ENCODE measurements at places on chromosomes 1 and 21.

DNA sequence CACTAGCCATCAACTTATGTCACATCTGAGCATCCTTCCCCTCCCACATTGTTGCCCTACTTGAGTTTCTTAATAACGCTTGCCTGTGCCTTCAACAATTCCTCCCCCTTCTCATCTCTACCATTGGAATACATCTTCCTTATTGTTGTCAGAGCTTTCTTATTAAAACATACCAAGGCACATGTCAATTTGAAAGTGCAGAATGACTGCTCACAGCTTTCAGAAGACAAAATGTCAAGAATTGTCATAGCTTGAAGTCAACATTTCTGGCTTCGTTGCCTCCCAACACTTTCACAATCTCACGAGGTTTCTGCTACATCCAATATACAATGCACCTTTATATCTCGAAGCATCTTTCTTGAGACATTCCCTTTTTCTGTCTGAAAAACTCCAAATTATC is 279.9 kb downstream of the LRRC7 start:
- no peak for DNase-seq

GRCh38 chr1:109024646-109025045 is 17.3 kb downstream of the WDR47 start:
- no peak for DNase-seq

DNA sequence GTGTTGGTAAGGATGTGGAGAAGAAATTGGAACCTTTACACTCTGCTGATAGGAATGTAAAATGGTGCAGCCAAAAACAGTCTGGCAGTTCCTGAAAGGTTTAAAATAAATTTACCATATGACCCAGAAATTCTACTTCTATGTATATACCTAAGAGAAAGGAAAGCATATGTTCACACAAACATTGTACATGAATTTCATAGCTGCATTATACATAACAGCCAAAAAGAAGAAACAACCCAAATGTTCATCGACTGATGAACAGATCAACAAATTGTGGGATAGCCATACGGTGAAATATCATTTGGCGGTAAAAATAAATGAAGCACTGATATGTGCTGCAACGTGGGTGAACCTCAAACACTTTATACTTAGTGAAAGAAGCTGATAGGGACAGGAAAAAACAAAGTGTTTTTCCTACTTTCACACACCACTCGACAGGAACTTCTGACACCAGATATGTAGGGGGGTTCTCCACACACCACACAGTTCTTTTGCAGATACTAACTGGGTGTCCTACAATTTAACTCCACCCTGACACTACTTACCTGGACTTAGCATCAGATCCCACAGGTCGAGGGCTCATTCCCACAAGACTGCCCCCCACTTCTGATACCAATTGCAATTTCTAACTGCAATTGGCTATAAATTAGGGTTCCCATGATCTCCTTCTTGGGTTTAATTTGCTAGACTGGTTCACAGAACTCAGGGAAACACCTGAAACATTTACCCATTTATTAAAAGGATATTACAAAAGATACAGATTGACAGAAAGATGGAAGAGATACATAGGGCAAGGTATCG is 35.9 kb upstream of the ZNF326 start:
- no peak for DNase-seq

- DNase-seq: no peak
These were observed at the start of gene OBSCN for GRCh38 chr1:228207851-228208821. Gene OBSCN, plus strand, starts transcription at chr1:228208044. Its CDS starts 3,740 bp downstream, at chr1:228211784.

DNA sequence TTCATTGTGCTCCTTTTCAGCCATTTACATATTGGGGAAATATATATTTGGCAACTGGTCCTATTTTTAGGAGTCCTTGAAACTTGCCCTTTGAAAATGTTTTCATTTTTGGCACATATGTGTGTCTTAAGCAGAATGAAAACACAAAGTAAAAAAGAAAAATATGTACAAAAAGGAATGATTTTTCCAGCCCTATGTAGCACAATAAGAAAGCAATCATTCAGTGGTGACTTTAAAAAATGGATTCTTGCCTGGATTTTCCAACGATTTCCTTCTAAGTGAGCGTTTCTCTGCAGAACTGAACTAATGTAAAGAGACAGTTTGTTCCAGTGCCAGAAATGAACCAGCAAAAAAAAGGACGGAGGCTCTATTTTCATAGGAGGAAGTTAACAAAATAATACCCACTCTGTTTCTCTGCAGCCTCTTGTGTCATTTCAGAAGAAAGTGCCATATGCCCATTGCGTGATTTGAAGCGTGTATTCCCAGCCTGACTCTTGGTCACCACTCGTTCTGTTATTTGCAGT is 340.1 kb downstream of the SETD4 start:
- DNase-seq: no peak

- no peak for DNase-seq
These were observed 81.6 kb upstream of the LRRC8D start for GRCh38 chr1:89739013-89739843.

DNA sequence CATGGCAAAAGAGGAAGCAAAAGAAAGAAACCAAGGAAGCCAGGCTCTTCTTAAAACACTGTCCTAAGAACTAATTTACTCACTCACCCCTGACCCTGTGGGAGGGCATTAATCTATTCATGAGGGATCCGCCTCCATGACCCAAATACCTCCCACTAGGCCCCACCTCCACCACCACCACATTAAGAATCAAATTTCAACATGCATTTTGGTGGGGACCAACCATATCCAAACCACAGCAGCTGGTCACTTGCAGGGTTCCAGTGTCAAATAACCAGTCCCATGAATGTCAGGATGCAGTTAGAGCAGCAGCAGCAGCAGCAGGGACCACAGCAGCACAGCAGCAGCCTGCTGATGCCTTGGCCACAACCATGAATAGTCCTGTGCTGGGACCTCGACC is 83.8 kb downstream of the ZC3H11B start:
- no peak for DNase-seq

- no peak for DNase-seq
These were observed 155.2 kb downstream of the DMRTA2 start for GRCh38 chr1:50268049-50268448.

DNA sequence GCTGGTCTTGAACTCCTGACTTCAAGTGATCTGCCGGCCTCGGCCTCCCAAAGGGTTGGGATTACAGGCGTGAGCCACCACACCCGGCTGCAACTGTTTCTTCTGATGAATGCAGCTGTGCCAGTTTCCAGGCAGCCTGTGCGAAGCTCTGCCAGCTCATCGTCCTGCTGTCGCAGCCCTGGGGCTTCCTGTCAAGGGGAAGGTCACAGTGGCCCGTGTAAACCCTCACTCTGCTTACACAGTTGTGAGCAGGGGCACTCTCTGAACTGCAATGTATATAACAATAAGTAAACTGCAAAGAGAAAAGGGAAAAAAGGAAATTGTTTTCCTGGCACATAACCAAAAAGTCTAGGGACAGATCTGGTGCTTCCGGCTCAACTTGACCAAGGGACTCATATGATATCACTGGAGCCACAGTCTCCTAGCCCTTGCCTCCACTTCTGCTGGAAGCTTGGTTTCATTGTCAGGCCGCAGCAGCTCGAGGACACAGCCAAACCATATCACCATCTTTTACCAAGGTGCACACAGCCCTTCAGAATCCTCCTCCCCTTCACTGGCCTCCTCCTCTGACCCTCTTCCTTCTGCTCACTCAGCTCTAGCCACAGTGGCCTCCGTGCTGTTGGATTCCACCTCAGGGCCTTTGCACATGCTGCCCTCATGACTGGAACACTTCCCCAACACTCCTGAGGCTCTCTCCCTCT is 22.8 kb upstream of the LBR start:
- DNase-seq: no peak

DNA sequence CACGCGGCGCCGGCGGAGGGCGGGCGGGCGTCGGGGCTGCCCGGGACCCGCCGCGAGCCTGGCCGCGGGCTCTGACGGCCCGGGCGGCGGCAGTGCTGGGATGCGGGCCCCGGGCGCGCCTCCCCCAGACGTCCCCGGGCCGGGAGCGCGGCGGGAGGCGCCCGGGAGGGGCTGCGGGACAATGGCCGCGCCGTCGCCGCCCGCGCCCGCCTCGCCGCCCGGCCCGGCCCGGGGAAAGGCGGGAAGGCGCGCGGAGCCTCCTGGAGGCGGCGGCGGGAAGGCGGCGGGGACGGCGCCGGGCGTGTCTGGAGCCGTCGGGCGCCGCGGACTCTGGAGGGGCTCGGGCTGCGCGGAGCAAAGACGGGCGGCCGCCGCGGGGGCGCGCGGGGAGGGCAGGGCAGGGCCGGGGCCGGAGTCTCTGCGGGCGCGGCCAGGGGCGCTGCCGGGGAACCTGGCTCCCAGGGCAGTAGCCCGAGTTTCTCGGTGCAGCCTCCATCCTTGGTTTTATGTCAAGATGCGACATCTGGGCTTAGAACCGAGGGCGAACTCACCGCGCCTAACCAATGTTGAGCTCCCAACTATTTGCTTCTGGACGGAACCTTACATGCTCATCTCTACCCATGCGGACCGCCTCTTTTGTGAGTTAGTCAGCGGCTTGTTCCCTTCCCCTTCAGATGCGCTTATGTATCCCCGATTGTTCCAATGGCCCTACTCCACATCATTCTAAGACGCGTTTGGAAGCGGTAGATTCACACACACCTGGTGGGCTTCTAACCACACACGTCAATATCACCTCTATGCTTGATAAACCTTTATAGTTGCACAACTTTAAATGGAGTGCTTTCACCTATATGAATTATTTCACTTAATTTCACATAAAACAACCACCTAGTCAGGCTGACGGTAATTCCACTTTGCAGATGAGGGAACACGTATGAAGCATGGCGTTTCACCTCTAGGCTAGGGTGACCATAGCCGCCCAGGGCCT is 651 bp downstream of the ZBTB8A start:
- DNase-seq: peak; percentile 55

DNA sequence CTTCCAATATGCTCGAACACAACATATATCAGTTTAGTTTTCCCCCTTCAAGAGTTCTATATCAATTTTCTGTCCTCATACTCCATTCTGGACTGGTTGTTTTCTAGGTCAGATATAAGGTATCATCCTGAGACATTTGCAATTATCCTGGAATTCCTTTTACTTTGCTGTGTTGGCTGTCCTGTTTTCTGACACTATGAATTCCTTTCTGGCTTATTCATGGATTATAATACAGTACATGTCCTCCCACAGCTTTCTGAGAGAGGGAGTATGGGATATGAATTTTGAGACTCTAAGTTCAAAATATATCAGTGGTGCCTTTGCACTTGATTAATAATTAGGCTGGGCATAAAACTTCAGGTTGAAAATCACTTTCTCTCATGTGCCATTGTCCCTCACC is 11.9 kb downstream of the PHTF1 start:
- no peak for DNase-seq

DNA sequence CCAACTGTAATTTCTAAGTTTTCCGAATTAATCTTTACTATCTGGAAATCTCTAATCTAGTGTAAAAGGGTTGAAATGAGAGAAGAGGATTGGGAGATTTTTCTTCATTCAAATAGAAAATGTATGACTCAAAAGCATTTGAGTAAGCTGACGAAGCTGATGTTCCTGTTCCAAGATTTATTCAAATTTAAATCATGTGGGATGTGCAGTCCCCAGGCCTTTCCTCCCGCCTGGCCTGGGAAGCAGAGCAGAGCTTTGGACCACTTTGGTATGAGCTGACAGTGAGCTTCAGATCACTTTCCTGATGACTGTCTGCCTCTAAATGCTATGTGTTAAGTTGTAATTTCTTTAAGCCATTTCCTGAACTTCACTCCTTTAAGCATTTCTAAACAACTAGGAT is 192.0 kb downstream of the DHRS3 start:
- DNase-seq: no peak

DNA sequence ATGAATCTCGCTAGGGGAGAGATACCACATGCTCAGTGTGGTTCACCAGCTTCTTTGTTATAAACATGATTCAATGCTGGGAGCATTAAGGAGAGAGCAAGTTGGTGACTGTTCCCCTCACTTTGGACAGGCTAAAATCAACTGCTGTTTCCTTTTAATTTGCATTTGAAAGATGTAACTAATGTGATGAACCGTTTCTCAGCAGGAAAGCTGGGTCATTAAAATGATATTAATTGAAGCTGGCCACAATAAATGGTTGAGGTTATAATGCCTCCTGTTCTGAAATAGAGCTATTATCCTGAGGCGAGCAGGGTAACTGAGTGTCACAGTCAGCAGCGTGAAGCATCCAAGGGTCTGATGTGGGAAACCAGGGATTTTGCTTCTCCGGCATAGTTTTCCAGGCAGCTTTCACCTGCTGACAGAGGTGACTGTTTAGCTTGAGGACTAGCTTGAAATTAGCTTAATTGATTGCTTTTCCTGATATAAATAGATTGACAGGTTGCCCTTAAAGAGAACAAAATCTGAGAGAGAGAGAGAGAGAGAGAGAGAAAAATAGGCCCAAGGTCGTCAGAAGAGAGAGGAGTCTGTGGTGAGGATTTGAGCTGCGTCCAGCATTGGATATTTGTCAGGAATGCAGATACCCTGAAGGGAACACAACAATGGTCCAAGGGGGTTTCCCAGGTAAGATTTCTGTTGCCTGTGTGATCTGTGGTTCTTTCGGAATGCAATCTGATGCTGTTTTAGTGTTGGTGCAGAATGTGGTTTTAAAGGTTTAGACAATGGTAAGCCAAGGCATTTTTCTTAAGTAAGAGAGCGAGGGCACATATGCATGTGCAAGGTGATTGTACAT is 209.7 kb downstream of the PATJ start:
- peak; percentile 2 for DNase-seq

- DNase-seq: no peak
These were observed 95.9 kb upstream of the COA6 start for GRCh38 chr1:234277161-234277868.

GRCh38 chr1:25477448-25478034 is 46.8 kb downstream of the MACO1 start:
- DNase-seq: no peak

Data from NCI-H1105 (cell line).